ENCODE measurements at places on chromosomes 4 and X.

GRCh38 chrX:46730765-46731164 lies 28.2 kb downstream of the SLC9A7 start:
- no peak for DNase-seq

GRCh38 chr4:10672379-10672778 lies 12.2 kb downstream of the CLNK start:
- no peak for DNase-seq

DNA sequence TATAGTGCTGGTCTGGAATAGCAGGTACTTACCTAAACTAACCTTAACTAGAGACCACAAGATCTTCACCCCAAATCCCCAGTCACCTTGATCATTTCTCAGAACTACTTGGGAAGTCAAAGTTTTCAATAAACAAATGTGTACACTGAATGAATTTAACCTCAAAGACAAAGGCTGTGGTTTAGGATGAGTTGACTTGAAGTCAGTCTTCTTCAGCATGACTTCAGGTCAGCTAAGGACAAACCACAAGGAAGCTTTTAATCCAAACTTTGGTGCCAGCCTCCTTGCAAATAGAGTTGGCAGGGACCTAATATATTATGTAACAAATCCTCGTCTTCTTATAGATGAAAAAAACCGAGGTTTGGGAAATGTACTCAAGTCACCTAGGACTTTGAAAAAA lies 21.2 kb upstream of the VCX2 start:
- no peak for DNase-seq

DNA sequence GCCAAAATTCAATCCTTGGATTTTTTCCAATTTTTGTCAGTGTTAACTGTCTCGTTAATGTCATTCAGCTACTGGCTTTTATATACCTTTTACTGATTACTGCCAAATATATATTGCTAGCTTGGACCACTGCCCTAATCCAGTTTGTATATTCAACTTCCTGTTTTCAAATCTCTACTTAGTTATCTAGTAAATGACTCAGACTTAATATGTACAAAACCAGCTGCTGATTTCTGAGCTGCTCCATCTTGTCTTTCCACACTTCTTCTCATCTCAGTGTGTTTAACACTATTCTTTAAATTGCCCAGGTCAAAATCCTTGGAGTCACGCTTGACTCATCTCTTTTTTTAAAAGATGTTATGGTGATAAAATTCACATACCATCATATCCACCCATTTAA lies 1196.7 kb downstream of the RAPGEF2 start:
- DNase-seq: no peak

DNA sequence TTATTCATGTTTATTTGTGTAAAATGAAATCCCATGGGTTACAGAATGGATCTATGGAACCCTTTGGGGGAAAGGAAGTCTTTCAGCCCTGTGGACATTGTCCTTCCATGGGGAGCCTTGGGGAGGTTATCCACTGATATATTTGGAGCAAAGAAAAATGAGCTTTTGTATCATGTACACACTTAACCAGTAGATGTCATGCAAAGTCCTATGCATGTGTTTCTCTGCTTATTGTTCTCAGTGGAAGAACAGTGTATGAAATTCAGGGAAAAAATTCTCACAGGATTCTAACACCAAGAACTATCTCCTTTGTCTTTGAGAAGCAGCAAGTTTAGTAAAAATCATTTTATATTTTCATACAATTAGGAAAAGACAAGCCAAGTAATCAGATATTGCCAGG lies 105.3 kb downstream of the DTHD1 start:
- no peak for DNase-seq

DNA sequence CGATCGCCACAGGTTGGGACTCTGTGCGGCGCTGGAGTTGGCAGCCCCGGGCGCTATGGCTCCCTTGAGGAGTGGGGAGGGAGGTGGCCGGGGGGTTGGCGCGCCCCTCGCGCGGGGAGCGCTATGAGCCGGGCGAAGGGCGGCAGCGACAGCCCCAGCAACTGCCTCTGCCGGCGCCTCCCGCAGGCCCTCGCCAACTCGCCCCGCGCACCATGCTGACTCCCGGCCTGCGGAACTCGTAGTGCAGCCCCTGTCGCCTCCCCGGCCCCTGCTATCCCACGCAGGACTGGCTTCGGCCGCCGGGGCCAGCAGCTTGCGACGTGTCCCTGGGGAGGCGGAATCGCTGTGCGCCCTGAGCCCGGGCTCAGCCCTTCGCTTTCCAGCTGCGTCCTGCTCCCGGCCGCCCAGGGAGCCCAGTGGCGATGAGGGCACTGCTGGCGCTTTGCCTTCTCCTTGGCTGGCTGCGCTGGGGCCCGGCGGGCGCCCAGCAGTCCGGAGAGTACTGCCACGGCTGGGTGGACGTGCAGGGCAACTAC lies 415 bp downstream of the SHISA3 start:
- DNase-seq: no peak

DNA sequence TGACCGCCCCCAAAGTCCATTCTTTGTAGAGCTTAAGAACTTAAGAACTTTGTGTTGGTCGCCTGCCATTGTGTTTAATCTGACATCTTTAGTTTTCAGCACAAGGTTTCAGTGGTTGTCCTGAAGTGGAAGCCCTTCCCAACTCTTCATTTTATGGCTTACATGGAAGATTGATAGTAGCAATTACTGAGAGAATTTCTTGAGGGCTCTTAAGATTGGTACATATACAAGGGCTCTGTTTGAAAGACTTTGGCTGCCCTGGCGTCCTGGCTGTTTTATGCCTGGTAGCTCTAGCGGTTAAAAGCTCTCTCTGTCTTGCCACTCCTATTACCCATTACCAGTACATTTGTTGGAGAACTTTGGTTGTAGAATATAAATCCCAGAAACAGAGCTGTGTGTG lies 75.0 kb downstream of the KDM6A start:
- no peak for DNase-seq

DNA sequence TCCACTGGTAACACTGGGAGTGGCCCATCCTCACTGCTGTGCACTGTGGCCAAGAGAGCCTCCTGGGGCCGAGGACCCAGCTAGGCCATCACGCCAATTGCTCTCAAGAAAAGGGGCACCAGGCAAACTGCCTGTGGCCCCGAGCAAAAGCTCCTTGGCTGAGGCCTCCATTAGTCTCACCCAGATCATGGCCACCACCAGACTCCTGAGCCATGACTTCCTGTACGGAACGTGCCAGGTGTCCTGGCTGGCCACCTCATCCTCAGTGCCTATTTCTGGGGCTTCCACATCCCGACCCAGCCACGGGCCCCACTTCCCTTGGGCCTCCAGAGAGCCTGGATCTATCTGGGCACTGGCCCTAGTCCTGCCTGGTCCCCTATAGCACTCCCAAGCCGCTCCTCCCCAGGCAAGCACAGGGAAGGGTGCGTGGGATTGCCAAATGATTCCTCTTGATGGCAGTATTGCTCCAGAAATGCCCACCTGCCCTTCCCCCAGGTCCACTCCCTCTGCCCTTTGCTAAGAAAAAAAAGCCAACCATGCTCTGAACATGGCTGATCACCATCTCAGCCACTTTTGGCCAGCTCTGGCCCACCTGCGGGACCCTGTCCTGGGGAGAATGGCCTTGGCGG lies 212.6 kb upstream of the AGTR2 start:
- DNase-seq: no peak

DNA sequence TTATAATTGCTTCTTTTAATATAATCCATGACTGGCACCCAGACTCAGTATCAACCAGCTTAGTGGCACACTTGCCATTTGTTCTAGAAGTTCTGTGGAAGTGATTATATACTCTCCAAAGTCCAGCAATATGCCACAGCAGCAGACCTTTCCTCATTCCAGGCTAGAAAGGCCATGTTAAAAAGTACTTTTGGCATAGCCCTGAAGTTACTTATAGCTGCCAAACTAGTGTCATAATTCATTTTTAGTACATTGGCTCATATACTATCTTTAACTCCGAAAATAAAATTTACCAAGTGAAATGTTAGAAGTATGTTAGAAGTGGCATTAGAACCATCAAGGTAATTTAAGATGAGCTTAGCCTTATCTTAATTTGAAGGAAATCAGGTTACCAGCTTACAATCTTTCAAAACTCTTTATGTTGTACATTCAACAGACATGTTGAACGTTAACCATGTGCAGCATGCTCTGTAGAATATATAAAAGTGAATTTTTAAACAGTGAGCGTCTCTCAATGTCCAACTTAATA lies 714.2 kb upstream of the LCORL start:
- DNase-seq: no peak

DNA sequence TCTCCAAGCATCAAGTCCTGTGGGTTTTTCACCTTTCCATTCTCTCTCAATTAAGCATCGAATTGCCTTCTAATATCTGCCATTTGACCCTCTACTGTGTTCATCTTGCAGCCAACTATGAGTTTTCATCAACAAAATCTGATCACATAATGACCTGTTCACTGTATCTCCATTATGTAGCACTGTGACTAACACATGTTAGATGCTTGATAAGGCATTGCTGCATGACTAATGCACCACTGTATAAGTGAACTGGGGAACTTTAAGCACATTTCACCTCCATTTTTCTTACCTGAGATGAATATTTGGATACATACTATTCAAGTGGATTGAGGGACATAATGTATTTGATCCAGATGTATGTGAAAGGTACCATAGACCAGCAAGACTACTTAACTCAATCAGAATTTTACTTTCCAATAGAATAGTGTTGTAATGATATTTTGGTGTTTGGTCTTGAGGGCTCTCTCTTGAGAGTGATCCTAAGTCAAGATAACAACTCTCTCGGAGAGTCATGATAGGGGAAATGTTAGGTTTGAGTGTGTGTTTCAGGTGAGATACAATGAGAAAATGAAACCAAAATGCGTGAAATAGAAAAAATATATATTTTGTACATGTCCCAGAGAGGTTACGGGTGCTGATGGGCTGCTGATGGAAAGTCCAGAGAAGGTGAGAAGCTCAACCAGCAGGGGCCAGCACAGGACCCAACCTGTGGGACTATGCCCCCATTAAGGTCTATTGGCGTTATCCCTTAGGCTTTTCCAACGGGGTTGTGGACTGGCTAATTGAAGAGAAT lies 60.2 kb upstream of the HS3ST1 start:
- no peak for DNase-seq

DNA sequence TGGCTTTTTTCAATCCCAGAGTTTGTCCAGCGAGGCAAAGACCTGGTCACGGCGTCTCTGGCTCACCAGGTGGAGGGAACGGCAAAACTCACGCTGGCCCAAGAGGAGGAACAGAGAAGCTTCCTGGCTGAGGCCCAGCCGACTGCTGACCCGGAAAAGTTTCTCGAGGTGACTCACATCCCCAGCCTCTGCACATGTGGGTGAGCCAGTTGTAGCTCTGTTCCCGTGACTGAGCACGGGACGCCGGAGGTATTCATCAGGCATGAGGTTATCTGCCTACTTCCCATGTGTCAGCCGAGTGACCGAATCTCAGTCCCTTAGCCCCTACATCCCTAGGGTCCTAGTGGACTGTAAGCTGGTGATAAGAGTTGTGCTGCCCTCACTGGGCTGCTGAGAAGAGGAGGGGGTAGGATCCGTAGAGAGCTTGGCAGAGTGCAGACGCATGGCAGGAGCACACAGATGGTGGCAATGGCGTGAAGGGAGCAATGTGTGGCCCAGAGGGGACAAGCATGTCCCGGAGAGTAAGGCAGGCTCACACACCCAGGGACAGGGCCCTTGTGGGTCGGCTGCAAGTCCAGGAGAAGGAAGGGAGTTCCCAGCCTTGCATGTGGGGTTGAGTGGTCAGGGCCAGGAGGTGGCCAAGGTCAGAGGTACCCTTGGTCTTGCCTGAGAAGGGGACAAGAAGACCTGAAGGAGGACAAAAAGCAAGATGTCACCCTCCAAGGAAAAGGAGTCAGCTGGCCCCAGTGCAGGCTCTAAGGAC lies 42.9 kb downstream of the EVC start:
- DNase-seq: no peak

DNA sequence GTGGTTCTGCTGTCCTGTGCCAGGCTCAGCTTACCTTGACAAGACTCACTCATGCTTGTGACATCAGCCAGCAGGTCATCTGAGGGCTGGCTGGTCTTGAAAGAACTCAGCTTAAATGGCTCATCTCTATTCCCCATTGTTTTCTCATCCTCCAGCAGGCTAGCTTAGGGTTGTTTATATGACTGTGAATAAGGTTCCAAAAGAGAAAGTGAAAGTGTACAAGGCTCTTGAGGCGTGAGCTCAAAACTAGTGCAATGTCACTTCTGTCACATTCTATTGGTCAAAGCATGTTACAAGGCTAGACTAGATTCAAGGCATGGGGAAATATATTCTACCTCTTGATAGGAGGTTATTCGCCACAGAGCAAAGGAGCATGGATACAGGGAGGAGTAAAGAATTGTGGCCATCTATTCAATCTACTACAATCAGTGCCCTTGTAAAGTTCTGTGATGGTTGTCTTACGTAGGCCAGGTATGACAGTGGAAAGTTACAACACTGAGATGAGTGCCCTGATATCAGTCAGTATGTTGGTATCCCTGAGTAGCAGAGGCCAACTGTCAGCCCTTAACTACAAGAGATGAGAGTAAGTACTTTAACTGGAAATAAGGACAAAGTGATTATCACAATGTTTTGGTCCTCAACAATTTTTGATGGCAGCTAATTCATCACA lies 19.8 kb upstream of the TMLHE start:
- DNase-seq: peak; percentile 12

GRCh38 chrX:15434205-15434604 lies 50.0 kb upstream of the VEGFD start:
- no peak for DNase-seq

DNA sequence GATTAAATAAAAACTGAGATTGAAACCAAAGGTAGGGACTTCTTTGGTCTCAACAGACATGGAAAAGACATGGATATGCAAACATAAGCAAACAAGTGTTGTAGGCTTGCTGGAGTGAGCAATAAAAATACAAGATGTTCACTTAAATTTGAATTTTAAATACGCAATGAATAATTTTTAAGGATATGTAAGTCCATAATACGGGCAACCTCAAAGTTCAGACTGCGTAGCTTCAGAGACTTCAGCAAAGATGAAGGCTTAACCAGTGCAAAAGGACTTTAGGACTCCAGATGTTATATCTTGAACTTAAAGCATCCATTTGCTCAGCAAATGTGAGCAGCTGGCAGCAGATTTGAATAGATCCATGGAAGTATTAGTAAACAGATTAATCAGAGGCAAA lies 549.3 kb downstream of the ARAP2 start:
- no peak for DNase-seq

DNA sequence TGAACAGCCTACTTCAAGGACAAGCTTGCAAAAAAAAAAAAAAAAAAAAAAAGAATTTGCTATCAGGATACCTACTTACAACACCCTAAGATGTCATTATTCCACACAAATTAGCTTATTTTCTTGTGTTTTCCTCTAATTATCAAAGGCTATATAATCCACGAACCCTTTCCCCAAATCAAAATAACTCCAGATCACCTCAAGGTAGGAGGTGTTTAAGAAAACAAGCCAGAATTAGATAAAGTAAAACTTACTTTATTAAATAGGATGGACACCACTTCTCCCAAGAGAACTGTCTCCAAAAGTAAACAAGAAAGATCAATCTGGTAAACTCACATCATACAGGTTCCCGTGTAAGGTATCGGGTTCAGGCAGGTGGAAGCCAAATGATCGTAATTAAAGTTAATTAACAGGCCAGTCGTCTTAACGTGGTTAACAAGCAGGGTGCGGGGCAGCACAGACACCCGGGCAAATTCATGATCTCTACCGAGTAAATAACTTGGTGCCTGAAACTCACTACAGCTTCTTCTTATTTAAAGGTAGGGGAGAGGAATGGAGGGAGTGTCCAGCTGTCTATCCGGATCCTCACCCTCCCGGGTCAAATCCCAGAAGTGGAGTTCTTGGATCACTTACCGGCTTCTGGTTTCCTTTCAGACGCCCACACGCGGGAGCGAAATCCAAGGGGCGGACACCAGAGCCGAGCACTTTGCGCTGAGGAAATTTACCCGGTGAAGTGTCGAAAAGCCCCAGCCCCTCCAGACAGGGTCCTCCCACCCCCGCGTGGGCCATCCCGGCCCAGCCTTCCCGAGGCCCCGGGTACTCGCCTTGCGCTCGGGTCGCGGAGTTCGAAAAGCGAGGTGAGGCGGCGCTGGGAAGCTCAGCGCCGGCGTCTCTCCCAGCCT lies 708 bp downstream of the ARAP2 start:
- peak; percentile 36 for DNase-seq
